ENCODE measurements at places on chromosomes 7 and 10. TPM values are rescaled to one million over a fixed set of nuclear protein-coding genes. Genes with fewer than 3 reads are reported as not detected.

- no peak overlapping the region for H3K27ac ChIP-seq
- DNase-seq: no peak
- no peaks in the 10 kb centered on the region for H3K4me1 ChIP-seq
- no peaks in the 10 kb centered on the region for H3K36me3 ChIP-seq
- no peaks in the 10 kb centered on the region for H3K27me3 ChIP-seq
- no peak overlapping the region for H3K4me3 ChIP-seq
Measured at GRCh38 chr10:123642697-123643096, 23.5 kb upstream of the GPR26 start.

GRCh38 chr10:31728698-31729224 is 199.9 kb downstream of the ARHGAP12 start:
- DNase-seq: no peak
- no peaks in the 10 kb centered on the region for H3K27me3 ChIP-seq
- H3K4me1 ChIP-seq: no peaks in the 10 kb centered on the region
- no peak overlapping the region for H3K4me3 ChIP-seq

- no peaks in the 10 kb centered on the region for H3K36me3 ChIP-seq
- no peak for DNase-seq
- no peak overlapping the region for H3K27ac ChIP-seq
Measured at GRCh38 chr7:121394709-121395140, 1.4 kb downstream of the FAM3C start.

DNA sequence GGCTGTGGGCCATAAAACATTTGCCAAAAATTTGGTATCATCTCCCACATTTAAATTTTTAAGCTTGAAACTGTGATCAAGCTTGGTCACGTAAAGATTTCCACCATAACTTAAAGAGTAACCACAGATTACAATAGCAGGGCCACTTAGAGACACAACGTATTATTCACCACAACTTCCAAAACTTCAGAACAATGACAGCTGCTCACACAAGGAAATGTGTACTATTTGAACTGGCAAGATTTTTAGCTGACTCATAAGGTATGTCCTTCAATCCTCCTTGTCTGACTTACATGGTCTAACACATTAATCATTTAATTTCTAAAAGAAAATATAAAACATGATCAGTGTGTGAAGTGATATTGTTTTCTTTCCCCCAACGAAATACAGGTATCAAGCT is 234.5 kb downstream of the PARD3 start:
- no peaks in the 10 kb centered on the region for H3K27me3 ChIP-seq
- no peak for DNase-seq
- no peaks in the 10 kb centered on the region for H3K4me1 ChIP-seq
- H3K36me3 ChIP-seq: no peaks in the 10 kb centered on the region
- no peak overlapping the region for H3K27ac ChIP-seq

DNA sequence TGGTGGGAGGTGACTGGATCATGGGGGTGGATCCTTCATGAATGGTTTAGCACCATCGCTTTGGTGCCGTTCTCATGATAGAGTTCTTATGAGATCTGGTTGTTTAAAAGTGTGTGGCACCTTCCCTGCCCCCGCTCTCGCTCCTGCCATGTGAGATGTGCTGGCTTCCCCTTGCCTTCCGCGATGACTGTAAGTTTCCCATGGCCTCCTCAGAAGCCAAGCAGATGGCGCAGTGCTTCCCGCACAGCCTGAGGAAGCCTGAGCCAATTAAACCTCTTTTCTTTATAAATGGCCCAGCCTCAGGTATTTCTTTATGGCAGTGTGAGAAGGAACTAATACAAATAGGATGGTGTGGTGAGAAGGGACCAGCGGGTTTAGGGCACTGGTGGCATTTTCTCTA is 243.3 kb upstream of the CELF2 start:
- no peak overlapping the region for H3K4me3 ChIP-seq
- H3K4me1 ChIP-seq: no peaks in the 10 kb centered on the region
- DNase-seq: no peak

Gene MEPCE
- polyA plus RNA-seq: 13.6 TPM

Gene ITGA8
- polyA plus RNA-seq: not detected

GRCh38 chr7:5488286-5488878 is 64.7 kb upstream of the TNRC18 start:
- no peaks in the 10 kb centered on the region for H3K36me3 ChIP-seq
- no peak overlapping the region for H3K4me3 ChIP-seq
- peaks cover 13% of the 10 kb centered on the region for H3K4me1 ChIP-seq
- no peaks in the 10 kb centered on the region for H3K27me3 ChIP-seq
- H3K27ac ChIP-seq: no peak overlapping the region
- no peak for DNase-seq

DNA sequence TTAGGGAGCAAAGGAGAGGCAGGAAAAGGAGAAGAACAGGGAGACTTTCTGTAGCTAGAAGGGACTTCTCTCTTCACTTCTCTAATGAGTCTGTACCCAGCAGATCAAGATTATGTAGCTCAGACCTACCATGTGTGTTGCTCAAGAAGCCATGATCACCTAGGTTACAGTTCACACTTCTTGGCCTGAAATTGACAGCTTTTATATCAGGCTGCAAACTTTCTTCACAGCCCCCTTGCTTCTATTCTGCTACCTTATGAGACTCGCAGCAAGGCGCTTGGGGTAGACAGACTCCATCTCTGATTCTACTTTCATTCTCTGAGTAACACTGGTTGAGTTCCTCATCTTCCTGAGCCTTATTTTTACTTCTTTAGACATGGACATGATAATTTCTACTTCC is 19.6 kb upstream of the GIMAP2 start:
- no peaks in the 10 kb centered on the region for H3K36me3 ChIP-seq
- peak overlapping the region; percentile 52 for H3K4me3 ChIP-seq
- DNase-seq: peak; percentile 62
- no peaks in the 10 kb centered on the region for H3K27me3 ChIP-seq

DNA sequence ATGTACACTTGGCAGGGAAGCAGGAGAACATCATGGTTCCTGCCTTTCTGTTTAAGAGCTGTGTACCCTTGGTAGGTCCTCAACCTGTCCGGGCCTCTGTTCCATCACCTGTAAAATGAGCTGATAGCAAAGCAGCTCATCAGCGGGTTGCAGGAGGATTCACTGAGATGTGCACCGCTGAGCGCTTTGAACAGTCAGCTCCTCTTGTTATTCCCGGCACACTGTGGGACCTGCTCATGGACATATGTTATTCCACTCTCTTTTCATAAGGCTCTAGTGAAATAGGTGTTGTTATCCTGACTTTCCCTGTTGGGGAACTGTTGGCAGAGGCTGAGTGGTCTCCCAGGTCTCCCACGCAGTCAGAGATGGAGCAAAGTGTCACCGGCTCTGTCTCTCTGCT is 497.5 kb upstream of the ZMIZ1 start:
- no peaks in the 10 kb centered on the region for H3K27me3 ChIP-seq
- H3K36me3 ChIP-seq: no peaks in the 10 kb centered on the region
- DNase-seq: no peak
- no peak overlapping the region for H3K27ac ChIP-seq
- H3K4me3 ChIP-seq: no peak overlapping the region
- H3K4me1 ChIP-seq: no peaks in the 10 kb centered on the region

Gene VSTM2A
- not detected for polyA plus RNA-seq

Gene IMPDH1
- 48.3 TPM for polyA plus RNA-seq

DNA sequence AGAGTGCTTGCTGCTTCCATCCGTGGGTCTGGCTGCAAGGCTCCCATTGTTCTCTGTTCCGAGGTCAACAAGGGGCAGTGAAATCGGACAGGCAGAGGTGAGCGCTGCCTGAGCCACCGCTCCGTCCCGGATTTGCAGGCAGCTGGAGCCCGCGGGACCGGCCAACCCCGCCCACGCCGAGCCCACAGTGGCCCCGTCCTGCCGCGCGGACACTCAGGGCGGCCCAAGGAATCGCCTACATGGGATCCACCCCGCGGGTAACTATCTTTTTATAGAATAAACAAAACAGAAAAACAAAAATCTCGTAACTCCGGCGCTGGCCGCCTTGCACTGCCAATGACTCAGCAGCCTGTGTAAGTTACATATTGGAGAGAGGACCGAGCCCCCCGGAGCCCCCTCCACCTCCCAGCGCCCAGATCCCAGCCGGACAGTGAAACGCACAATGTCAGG is 1.9 kb downstream of the BNIP3 start:
- no peak overlapping the region for H3K27ac ChIP-seq
- H3K4me3 ChIP-seq: no peak overlapping the region
- DNase-seq: no peak
- no peaks in the 10 kb centered on the region for H3K36me3 ChIP-seq
- H3K4me1 ChIP-seq: peaks cover 58% of the 10 kb centered on the region
- H3K27me3 ChIP-seq: no peaks in the 10 kb centered on the region

DNA sequence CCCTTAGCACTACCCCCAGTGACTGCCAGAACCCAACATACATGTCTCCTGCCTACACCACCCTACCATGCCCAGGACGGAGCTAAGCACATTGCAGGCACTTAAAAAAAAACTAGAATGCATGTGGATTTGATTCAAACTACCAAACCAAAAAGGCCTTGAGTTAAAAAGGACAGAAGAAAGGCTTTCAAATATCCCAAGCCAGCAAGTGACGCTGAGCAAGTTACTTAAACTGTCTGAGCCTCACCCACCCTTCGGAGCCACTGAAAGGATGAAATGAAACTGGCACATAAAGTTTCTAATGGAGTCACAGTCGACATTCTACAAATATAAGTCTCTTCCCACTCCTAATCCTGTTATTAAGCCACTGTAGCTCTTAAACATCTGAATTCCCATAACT is 1.8 kb downstream of the CPXM2 start:
- no peaks in the 10 kb centered on the region for H3K4me1 ChIP-seq
- no peak overlapping the region for H3K4me3 ChIP-seq
- H3K27ac ChIP-seq: no peak overlapping the region
- no peaks in the 10 kb centered on the region for H3K27me3 ChIP-seq

- no peak for DNase-seq
- no peak overlapping the region for H3K4me3 ChIP-seq
- no peaks in the 10 kb centered on the region for H3K36me3 ChIP-seq
- no peaks in the 10 kb centered on the region for H3K4me1 ChIP-seq
Measured at GRCh38 chr7:108072739-108073138, 57.4 kb downstream of the LAMB4 start.

Gene WDR86
- polyA plus RNA-seq: 10.4 TPM

Gene CYP2C19
- polyA plus RNA-seq: not detected

GRCh38 chr7:47625861-47626715 is 44.2 kb upstream of the TNS3 start:
- H3K27ac ChIP-seq: no peak overlapping the region
- no peaks in the 10 kb centered on the region for H3K4me1 ChIP-seq
- no peak overlapping the region for H3K4me3 ChIP-seq
- no peaks in the 10 kb centered on the region for H3K27me3 ChIP-seq
- DNase-seq: no peak
- H3K36me3 ChIP-seq: no peaks in the 10 kb centered on the region

DNA sequence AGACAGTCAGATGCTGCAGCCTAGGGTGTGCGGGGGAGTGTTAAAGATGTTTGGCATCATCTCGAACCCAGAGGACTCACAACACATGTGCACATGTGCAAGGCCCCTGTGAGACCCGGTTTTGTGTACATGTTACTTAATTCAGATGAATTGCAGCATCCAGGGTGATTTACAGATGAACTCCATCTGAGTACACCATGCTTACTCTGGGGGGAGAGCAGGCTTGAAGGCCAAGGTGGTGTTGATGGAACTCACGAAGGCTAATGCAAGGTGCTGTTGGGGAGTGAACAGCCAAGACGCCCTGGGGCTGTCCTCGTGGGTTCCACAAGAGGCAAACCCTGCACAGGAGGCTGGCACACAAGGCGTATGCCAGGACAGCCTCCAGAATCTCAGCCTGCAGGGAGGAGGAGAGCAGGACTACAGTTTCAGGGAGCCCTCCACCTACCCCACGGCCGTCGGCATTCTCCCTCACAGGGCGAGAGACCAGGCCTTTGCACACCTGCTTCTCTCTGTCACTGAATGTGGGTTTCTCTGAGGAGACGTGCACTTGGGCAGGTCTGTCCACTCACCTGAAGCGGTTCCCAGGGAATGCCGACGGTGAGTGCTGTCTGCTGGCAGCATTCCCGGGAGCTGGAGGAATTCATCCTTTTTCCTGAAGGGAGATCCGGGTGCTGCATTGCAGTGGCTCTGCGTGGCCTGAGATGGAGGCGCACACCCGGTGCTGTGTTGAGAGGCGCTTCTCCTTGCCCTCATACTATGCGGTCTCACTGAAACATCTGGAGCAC is 178.5 kb upstream of the RNF32 start:
- DNase-seq: no peak
- no peak overlapping the region for H3K4me3 ChIP-seq
- H3K27me3 ChIP-seq: no peaks in the 10 kb centered on the region
- no peak overlapping the region for H3K27ac ChIP-seq
- H3K36me3 ChIP-seq: no peaks in the 10 kb centered on the region

DNA sequence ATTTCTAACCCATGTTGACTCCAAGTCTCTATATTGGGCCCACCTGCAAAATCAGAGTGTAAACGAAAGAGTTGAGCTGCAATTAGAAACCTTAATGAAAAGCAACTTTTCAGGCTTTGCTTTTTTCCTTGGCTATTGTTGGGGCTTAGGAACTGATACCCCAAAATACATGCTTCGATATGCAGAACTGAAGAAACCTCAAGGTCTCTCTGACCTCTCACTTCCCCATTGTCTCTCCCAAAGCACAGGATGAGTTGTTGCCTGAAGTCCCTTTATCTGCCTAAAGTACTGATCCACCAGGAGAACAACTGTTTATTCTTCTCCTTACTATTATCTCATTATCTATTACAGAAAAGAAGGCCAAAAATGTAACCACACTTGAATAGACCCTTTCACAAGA is 666.0 kb upstream of the LRRTM3 start:
- no peaks in the 10 kb centered on the region for H3K4me1 ChIP-seq
- DNase-seq: no peak
- no peaks in the 10 kb centered on the region for H3K27me3 ChIP-seq
- H3K4me3 ChIP-seq: no peak overlapping the region
- H3K27ac ChIP-seq: no peak overlapping the region

Gene OR2A5
- not detected for polyA plus RNA-seq

DNA sequence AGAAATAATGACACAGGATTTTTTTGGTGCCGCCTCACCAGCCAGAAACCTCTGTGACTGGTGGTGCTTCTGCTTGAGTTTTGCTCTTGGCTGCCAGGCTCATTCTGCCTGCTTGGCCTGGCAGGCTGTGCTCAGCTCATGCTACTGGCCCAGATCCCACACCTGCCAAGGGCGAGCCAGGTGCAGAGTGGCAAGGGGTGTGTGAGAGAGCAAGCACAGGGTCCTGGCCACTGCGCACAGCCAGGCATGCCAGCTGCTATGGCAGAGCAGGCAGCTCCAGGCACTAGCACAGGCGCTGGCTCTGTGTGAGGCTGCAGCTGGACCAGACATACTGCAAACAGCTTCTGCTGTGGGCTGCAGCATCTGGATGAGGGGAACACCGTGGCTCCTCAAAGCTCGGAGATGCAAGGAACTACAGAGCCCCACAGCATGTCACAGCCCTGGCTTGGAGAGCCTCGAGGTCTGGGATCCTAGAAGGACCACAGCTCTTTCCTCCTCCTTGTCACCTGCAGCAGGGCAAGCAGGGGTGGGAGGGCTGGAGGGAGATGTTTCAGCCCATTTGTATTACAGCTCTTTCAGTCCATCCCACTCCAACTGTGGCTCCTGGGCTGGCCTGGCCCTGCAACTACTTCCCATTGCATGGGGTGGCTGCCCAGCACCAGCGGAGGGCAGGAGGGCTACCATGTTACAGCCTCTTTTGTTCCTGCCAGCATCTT is 313.4 kb upstream of the SEMA3C start:
- no peak for DNase-seq
- H3K27ac ChIP-seq: no peak overlapping the region
- H3K27me3 ChIP-seq: no peaks in the 10 kb centered on the region
- no peaks in the 10 kb centered on the region for H3K36me3 ChIP-seq
- no peak overlapping the region for H3K4me3 ChIP-seq

Measured in CD8-positive, alpha-beta memory T cell (primary cell).